Activated CD4-positive, alpha-beta T cell treated with anti-CD3 and anti-CD28 coated beads, Interleukin-2, Interleukin-4, amounts not matched to agents 100 ng/mL and 50 ng/mL, durations not matched to agents 16 hours and 8 hours (primary cell): ENCODE measurements at places on chromosomes 1 and 21.

DNA sequence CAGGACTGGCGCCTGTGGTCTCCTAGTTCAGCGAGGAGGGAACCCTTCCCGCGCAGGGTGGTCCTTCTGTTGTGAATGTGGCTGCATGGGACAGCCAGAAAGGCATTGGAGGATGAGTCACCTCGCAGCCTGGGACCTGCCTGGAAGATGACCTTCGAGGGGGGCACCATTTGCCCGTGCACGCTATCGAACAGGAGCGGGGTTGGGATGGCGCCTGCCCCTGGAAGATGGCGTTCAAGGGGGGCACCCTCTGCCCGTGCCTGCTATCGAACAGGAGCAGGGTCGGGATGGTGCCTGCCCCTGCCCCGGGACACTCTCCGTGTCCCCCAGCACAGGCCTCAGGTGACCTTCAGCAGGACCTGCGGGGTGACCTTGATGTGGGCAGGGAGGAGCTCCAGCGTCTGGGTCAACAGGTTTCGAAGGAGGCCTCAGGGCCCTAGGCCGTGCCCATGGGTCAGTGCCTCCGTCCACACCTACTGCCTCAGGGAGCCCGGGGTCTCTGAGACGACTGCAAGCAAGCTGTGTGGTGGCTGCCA is 1.7 kb upstream of the ACTRT2 start:
- no peak for DNase-seq

GRCh38 chr1:57124768-57125446 is 159.1 kb upstream of the C8B start:
- peak; percentile 63 for DNase-seq

DNA sequence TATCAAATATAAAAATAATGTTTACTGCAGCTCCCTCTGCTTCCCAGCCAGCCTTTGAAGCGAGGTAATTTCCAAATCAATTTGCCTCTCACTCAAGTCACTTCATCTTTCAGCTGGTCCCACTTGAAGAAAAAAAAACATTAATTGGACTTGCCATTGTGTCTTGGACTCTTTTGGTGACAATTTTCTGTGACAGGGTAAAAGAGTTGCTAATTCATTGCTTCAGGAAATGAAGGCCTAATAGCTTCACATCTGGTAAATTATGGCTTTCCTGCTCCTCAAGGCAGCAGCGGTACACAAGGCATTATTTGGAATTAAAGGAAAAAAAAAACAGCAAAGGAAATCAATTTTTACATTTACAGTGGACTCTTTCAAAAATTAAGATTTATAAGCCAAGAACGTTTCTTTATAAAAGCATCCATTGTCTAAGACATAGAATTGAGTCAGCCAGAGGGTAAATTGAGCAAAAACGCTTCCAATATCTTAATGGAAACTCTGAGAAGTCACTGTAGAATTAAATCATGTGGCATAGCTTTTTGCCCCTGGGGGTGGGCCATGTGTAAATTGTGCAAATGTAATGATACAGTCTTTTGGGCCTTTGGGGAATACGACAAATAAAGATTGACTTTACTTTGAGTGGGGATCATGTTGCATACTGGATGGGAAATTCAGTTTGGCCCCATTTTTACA is 102.5 kb downstream of the LYPLAL1 start:
- DNase-seq = no peak

DNA sequence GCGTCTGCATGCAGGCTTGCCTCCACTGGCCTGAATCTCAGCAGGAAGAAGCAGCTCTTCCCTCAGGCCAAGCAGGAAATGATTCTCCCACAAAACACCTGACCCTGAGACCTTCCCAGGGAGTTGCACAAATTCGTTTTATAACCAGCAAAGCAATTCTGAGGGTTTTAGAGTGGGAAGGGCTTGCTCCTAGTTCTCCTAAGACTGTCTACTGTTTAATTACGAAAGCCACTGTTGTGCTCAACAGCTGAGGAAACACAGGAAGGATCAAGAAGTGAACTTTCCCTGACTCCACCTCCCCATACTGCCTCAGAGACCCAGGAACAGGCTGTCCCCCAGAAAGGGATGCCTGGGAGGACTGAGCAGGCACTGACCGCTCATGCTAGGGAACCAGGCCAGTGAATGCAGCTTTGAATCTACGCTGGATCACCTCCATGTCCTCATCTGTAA is 37.0 kb upstream of the PUM1 start:
- no peak for DNase-seq

GRCh38 chr1:83691953-83692500 is 306.9 kb downstream of the TTLL7 start:
- DNase-seq = no peak
